ENCODE measurements at places on chromosomes 7 and 10. TPM values are rescaled to one million over a fixed set of nuclear protein-coding genes. Genes with fewer than 3 reads are reported as not detected.

The C1QL3 gene
- not detected for total RNA-seq

The KCND2 gene
- not detected for total RNA-seq

DNA sequence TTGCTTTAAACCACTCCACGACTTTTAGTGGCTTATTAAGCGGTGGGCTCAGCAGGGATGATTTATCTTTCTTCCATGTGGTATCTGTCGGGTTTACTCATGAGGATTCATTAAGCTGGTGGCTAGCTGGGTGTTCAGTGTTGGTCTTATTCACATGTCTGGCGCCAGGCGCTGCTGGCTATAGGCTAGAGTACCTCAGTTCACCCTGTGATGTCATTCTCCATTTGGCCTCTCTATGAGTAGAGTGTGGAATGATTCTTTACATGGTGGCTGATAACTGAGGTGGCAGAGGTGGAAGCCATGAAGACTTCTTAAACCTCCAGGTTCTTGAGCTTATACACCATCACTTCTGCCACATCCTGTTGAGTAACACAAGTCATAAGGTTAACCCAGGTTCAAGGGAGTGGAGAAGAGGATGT lies 115.4 kb downstream of the MLLT10 start:
- no peaks in the 10 kb centered on the region for H3K36me3 ChIP-seq
- H3K27me3 ChIP-seq = no peaks in the 10 kb centered on the region
- H3K27ac ChIP-seq = no peak overlapping the region
- no peak for DNase-seq
- peaks cover 20% of the 10 kb centered on the region for H3K4me1 ChIP-seq

DNA sequence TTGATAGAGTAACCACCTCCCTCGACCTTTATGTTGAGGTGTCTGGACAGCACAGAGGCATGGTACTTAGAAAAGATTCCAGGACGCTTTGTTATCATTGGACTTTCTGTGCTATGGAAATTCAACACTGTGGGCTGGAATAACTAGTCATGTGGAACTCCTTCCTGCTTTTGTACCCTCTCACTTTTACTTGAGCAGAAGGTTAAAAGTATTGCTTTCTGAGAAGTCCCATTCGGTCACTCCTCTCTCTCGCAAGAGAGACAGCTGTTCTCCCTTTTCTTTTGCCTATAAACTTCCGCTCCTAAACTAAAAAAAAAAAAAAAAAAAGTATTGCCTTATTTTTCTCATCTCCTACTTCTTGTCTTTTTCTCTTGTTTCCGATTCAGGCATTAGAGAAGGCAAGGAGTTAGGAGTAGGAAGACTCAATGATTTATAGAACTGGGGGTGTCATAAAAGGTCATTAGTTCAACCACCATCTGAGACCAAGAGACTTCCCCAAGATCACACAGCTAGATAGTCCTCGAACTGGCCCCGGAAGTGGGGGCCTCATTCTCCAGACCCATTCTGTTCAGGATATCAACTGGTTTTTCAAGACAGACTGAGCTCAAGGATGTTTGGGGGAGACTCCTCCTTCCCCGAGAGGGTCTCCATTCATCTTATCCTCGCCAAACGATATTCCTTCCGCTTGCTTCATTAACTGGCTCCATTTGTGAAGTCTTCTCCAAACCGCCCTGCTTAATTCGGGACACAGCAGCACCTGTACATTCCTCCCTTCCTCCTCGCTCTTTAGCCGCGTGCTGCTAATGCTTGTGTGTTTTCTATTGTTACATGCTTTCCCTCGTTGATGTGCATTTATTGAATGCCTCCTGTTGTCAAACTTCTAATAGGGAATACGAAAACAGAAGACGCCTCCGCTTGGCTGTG lies 995 bp upstream of the INPP5F start:
- H3K27ac ChIP-seq = peak overlapping the region; percentile 95
- peak overlapping the region; percentile 95 for H3K4me3 ChIP-seq
- no peaks in the 10 kb centered on the region for H3K36me3 ChIP-seq
- H3K4me1 ChIP-seq = peaks cover 22% of the 10 kb centered on the region

DNA sequence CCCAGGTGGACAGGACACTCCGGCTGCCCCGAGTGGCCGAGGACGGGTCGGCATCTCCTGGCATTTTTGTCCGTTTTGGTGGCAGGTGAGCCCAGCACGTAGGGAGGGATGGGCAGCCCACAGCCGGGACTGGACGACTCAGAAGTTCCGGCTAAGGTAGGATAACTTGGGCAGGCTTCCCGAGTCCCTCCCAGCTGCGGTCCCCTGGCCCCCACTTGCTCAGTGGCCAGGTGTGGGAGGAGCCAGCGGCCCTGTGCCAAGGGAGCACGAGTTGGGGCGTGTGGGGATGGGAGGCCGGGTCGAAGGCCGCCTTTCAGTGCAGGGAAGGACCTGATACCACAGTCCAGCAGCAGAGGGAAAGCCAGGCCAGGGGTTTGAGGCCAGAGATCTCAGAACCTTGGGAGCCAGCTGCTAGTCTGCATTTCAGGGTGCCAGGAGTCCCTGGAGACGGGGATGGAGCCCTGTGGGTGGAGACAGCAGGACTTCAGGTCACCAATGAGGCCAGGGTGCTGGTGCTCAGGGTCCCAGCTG lies 58.5 kb downstream of the PWWP2B start:
- no peaks in the 10 kb centered on the region for H3K36me3 ChIP-seq
- no peak for DNase-seq
- no peak overlapping the region for H3K4me3 ChIP-seq
- H3K27me3 ChIP-seq = no peaks in the 10 kb centered on the region

GRCh38 chr7:27362026-27362425 lies 119.4 kb downstream of the EVX1 start:
- H3K27ac ChIP-seq = no peak overlapping the region
- H3K4me3 ChIP-seq = no peak overlapping the region
- no peaks in the 10 kb centered on the region for H3K4me1 ChIP-seq
- no peak for DNase-seq
